ENCODE measurements at places on chromosomes 1 and 21.

GRCh38 chr1:97816927-97817326 lies 103.9 kb downstream of the DPYD start:
- no peak for DNase-seq

- no peak for DNase-seq
Measured at GRCh38 chr1:21503706-21504377, 5.4 kb upstream of the ALPL start.

DNA sequence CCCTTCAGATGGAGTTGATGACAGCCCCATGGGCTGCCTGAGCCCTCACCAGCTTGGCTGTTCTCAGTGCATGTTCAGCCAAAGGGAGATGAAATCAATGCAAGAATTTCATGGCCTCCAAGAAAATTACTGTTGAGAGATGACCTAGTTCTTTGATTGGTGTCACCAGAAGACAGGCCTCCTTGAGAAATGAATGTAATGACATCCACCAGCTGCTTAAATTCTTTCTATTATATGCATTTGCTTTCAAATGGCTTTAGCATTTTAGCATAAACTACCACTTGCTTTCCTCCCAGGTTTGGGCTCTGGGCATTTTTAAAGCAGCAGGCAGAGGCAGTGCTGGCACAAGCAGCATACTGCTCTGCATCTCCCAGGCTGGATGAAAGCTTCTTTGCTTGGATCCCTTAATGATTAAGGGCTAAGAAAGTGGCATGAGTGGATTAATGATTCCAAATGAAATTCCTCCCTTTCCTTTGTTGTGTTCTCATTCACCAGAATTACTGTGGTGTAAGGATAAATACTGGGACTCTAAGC lies 278.4 kb downstream of the ZNF326 start:
- DNase-seq: no peak

DNA sequence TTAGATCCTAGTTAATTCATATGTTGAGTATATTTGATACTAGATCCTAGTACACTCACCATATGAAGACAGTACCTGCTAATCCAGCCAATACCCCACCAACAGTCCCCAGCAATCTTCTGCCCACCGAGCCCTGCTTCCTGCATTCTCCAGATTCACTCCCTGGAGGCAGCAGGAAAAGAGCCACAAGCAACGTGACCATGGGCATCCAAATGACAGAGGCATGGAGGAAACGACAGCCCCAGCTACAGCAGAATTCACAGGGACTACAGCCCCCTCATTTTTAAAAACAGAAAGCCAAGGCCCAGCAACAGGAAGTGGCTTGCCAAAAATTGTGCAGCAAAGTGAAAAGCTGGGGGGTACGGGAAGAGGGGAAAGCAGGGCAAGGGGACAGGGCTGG lies 29.3 kb downstream of the ASTN1 start:
- no peak for DNase-seq

- no peak for DNase-seq
Measured at GRCh38 chr1:226215239-226215638, 8.2 kb upstream of the MIXL1 start.

GRCh38 chr1:18940303-18941020 lies 16.0 kb downstream of the IFFO2 start:
- no peak for DNase-seq

GRCh38 chr1:175839779-175840669 lies 96.6 kb upstream of the TNR start:
- no peak for DNase-seq

DNA sequence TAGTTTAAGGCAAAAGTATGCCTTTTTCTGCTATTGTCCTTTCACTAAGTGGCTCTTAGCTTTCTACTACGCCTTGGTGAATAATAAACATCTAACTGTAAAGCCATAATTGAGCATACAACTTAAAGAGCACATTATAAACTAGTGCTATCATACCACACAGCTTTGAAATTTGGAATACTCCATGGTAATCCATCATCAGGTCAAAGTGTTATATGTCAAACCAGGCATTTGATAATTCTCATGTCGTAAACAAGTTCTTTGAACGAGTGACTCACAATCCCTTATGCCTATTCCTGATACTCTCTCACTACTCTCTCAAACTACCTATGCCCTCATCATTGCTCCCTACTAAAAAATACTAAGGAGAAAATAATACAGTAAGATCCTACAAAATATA lies 60.3 kb upstream of the FMN2 start:
- no peak for DNase-seq

- DNase-seq: no peak
Measured at GRCh38 chr1:165441166-165441880, 3.6 kb downstream of the RXRG start.

DNA sequence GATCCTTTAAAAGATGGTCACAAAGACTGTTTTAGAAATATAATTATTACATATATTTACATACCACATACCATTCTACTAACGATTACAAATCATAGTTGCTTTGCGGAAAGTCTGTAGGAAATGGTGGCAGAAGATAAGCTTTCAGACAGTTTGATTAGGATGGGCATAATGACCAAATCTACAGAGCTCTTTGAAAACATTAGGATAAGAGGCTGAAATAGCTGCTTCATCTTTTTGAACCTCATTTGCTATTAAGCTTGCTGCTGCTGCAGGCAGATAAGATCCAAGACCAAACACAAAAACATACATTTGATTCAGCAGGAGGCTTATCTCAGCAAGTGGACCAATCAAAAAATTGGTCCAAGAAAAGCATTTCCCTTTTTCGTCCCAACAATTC lies 47.1 kb downstream of the DDAH1 start:
- DNase-seq: no peak

GRCh38 chr1:217048104-217048707 lies 325.0 kb upstream of the ESRRG start:
- no peak for DNase-seq

DNA sequence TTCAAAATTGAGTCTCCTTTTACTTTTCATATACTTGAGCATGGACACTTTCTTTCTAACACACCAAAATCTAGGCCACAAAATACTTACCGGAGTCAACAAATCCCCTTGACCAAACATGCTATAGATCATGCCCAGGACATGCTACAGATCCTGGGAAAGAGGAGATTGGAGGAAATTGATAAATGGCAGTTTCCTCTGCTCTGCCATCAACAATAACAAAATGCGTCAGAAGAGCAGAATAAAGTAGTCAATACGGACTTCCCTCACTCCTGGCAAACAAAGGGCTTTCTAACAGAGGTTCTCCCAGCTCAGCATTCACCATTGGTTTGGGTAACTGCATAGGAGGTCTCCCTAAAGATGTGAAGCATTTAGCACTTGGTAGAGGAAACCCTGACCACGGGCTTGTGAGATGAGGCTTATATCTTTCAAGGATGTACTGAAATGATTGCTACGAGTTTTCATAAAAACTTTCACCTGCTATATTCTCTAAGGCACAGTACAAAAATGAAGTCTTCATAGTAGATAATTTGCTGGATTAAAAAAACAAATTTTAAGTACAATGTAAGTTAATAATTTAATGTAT lies 283.8 kb upstream of the RUNX1 start:
- DNase-seq: no peak

DNA sequence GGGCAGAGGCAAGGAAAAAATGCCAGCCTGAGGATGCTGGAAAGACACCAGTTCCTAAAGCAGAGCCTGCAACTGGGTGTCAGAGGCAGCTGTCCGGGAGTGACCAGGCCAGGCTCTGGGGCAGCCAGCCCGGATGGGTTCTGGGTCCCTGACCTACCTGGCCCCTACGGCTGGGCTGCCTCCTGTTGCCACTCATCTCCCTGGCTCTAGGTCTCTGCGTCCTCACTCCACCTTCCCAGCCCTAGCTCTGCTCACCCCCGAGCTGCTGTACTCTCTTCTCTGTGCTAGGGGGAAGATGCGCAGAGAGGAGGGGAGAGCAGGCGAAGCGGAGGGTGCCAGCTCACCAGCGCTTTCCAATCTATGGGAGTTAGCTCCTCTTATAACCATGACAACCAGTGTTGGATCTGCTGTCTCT lies 9.0 kb downstream of the ARHGEF2 start:
- DNase-seq: no peak

DNA sequence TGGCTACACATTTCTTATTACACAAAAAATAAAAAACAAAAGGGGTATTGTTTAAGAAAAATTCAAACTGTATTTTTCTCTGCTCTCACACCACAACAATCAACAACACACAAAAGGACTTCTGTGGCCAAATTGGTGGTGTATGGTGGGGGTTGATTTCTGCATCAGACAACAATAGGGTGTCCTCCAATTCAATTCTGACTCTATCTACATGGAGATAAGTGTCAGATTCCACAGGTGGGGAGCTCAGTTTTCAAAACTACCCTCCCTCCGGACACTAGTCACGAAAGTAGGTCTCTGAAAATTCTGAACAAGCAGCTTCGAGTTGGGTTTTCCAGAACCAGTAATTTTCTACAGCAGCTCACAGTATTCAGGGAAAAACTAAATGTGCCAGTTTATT lies 744.9 kb upstream of the NCAM2 start:
- no peak for DNase-seq

- DNase-seq: no peak
Measured at GRCh38 chr1:21855257-21856096, 43.4 kb downstream of the LDLRAD2 start.

DNA sequence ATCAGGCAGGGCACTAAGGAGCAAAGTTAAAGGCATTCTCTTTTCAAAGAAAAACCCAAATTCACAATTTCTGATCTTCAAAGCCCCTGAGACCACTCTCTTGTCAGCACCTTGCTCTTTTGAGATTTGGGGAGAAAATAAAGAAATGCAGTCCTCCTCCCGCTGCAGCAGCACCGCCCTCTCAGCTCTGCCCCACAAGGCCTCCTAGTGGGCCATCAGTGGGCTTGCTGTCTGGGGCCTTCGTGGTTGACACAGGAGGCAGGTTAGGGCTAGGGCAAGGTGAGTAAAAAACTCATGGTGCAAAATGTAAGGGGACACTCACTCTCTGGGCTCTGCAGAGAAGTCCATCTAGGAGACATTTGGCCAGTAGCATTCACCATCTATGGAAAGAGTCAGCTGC lies 67.4 kb upstream of the CTTNBP2NL start:
- no peak for DNase-seq

GRCh38 chr21:29342363-29342957 lies 43.7 kb downstream of the BACH1 start:
- no peak for DNase-seq

GRCh38 chr1:90443354-90443753 lies 273.7 kb downstream of the BARHL2 start:
- no peak for DNase-seq

- no peak for DNase-seq
Measured at GRCh38 chr1:162666006-162666645, 33.9 kb downstream of the DDR2 start.

- DNase-seq: no peak
Measured at GRCh38 chr1:212606395-212607205, 2.0 kb upstream of the ATF3 start.

DNA sequence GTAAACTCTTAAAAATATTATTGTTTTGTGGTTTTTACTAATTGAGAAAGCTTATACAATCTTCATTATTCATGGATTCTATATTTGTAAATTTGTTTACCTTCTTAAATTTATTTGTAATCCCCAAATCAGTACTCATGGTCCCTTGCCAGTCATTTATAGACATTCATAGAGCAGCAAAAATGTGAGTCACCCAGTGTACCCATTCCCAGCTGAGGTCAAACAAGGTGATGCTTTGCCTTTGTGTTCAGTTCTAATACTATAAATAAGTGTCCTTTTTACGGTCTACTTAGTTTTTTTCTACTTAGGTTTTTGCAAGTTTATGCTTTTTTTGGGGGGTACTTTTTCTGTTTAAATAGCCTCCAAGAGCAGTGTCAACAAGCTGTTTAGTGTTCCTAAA lies 36.1 kb downstream of the SORT1 start:
- no peak for DNase-seq

DNA sequence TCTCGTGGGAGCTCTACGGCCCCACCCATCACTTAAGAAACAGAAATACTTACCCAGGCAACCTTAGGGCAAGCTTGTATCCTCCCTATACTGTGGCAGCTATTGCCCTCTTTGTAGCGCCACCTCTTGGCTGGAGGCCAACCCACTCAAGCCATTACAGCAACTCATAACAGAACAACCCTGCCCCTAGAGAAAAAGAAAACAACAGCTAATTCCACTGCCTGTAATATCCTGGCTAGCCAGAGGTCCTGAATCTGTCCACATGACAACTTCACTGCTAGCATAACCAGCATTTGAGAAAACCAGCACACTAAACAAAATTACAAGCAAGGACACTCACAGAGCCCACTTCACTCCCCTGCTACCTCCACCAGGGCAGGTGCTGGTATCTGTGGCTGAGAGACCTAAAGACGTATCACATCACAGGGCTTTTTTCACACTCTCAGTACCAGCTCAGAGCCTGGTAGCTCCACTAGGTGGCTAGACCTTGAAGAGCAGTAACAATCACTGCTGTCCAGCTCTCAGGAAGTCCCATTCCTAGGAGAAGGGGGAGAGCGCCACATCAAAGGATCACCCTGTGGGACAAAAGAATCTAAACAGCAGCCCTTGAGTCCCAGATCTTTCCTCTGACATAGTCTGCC lies 14.5 kb upstream of the MX1 start:
- no peak for DNase-seq

DNA sequence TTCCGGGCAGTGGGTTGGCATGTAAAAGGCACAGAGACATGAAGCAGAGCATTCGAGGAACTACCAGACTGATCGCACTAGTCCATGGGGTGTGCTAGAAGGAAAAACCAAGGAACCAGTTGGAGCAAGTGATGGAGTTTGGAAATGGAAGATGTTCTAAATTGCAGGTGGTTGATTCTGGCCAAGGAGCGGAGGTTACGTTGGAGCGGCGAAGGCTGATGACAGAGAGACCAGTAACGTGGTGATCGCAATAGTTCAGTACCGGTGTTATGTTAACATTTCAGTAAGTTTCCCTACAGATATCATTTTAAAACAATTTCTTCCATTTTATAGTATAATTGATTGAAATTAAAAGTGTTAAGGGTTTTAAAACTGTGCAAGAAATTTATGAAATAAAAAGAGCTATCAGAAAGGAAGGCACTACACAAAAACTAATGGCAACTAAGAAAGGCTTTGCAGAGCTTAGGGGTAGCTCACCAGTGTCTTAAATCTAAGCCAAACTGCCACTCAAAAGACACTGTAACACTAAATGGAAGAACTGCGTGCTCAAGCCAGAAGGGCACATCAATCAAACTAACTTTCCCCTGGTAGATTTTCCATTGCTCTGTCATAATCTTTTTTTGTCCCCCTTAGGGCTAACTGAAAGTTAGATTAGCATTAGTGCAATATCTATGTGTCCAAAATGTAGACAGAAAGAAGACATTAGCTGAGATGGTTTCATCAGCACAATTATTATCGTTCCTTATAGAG lies 11.3 kb upstream of the HEATR1 start:
- no peak for DNase-seq

DNA sequence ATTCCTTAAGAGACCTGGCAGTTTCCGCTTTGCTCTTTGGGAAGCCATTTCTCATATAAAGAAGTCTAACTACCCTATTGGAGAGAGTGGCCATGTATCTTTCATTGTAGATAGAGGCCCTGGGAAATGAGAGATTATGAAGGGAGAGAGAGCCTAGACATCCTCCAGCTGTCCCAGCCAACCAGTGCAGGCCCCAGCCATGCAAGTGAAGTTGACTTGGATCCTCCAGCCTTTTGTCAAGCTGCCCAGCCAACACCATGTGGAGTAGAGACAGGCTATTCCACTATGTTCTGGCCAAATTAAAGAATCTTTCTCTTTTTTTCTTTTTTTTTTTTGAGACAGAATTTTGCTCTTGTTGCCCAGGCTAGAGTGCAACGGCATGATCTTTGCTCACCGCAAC lies 7.1 kb upstream of the ANP32E start:
- DNase-seq: no peak

GRCh38 chr1:110328274-110328673 lies 10.9 kb upstream of the RBM15 start:
- DNase-seq: no peak

GRCh38 chr1:191984856-191985255 lies 173.4 kb upstream of the RGS18 start:
- DNase-seq: no peak
